ENCODE measurements at places on chromosomes 2 and 18.

DNA sequence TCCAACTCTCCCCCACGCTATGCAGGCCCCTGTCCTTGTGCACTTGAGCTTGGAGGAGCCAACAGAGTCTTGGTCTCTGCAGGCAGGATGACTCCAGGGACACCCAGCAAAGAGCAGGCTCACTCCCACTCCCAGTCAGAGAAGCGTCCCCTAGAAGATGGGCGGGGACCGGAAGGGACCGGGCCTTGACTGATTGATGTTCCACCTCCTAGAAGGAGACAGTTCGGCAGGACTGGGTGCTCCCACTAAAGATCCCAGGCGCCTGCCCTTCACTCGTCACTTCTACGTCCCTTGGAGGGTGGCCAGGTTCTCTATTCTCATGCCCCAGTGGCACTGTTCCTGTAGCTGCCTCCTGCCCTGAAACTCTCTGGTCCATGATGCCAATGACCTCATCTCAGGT lies 3.2 kb upstream of the SP100 start:
- peaks cover 53% of the 10 kb centered on the region for H3K4me1 ChIP-seq
- H3K27ac ChIP-seq: no peak overlapping the region
- H3K36me3 ChIP-seq: no peaks in the 10 kb centered on the region
- no peak for DNase-seq

DNA sequence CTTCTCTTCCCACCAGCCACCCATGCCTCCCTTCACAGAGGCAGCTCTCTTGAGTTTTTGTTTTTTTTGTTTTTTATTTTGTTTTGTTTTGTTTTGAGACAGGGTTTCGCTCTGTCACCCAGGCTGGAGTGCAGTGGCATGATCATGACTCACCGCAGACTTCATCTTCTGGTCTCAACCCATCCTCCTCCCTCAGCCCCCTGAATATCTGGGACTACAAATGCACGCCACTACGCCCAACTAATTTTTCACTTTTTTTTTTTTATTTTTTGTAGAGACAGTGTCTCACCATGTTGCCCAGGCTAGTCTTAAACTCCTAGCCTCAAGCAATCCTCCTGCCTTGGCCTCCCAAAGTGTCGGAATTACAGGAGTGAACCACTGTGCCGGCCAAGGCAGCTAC lies 161.4 kb downstream of the TRABD2A start:
- no peak overlapping the region for H3K4me3 ChIP-seq
- no peak for DNase-seq
- no peaks in the 10 kb centered on the region for H3K27me3 ChIP-seq
- no peak overlapping the region for H3K27ac ChIP-seq
- no peaks in the 10 kb centered on the region for H3K36me3 ChIP-seq

GRCh38 chr2:237320801-237321560 lies 93.0 kb downstream of the COL6A3 start:
- peaks cover 8% of the 10 kb centered on the region for H3K4me1 ChIP-seq
- no peak for DNase-seq
- peaks cover 50% of the 10 kb centered on the region for H3K27me3 ChIP-seq
- no peaks in the 10 kb centered on the region for H3K36me3 ChIP-seq

GRCh38 chr18:75439348-75439747 lies 11.8 kb upstream of the SMIM21 start:
- no peaks in the 10 kb centered on the region for H3K4me1 ChIP-seq
- H3K27ac ChIP-seq: no peak overlapping the region
- no peak for DNase-seq

DNA sequence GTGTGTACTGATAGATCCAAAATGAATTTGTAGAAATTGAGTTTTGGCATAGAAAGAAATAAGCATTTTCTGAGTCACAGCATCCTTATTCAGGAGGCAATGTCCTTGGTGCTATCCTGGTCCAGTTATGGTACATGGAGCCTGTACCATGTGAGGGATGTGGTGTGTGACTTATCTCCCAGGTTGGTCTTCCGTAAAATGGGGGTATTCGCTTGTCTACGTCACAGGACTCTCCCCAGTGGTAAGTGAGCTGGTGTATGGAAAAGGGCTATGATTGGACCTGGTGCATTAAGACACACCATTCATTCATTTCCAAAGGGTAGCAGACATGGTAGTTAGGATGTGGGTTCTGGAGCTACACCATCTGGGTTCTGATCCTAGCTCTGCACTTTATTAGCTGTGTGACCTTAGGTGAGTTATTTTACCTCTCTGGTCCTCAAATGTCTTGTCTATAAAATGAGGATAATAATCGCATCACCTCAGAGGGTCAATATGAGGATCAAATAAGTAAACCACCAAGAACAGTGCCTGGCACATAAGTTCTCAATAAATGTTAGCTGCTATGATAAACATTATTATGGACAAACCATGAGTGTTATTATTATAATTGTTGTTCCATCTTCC lies 119.2 kb downstream of the MYCN start:
- no peaks in the 10 kb centered on the region for H3K27me3 ChIP-seq
- H3K4me3 ChIP-seq: no peak overlapping the region
- no peaks in the 10 kb centered on the region for H3K36me3 ChIP-seq
- peaks cover 8% of the 10 kb centered on the region for H3K4me1 ChIP-seq
- DNase-seq: no peak
- no peak overlapping the region for H3K27ac ChIP-seq

DNA sequence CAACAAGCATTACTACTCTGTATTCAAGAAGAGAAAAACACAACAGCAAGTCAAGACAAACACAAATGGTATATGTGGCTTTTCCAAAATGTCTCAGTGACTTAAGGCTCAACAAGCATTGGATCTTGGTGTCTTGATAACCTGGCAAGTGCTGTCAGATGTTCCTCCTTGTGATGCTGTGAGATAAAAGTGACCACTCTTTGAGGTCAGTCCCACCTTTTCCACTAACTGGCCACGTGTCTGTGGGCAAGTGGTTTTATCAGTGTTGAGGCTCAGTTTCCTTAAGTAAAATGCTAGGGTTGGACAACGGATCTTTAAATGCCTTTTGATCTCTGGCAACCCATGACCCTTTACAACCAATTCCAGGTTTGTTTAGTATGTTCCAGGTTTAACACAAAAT lies 98.7 kb downstream of the BCL2 start:
- no peak for DNase-seq
- peaks cover 5% of the 10 kb centered on the region for H3K27me3 ChIP-seq
- no peak overlapping the region for H3K27ac ChIP-seq
- no peaks in the 10 kb centered on the region for H3K4me1 ChIP-seq
- H3K36me3 ChIP-seq: no peaks in the 10 kb centered on the region

Measured in HepG2 (cell line).